Uterine smooth muscle cell (primary cell): ENCODE measurements at places on chromosomes 13 and 19. TPM values are rescaled to one million over a fixed set of nuclear protein-coding genes. Genes with fewer than 3 reads are reported as not detected.

ZNF529 gene
- total RNA-seq, result 8.5 and 11.2 TPM in 2 replicates

ZNF528 gene
- total RNA-seq, result 18.4 and 24.2 TPM in 2 replicates

CDX2 gene
- total RNA-seq, result not detected in 2 replicates

NAPSA gene
- total RNA-seq, result 0.11 and 0.25 TPM in 2 replicates

MYH14 gene
- not detected in 2 replicates for total RNA-seq
